ENCODE measurements at places on chromosomes 5 and 9. TPM values are rescaled to one million over a fixed set of nuclear protein-coding genes. Genes with fewer than 3 reads are reported as not detected.

IL9 gene
- not detected for total RNA-seq

LMX1B gene
- 4.1 TPM for total RNA-seq

SHOC1 gene
- total RNA-seq = 1.2 TPM

CD180 gene
- 1.4 TPM for total RNA-seq

AK1 gene
- 79.2 TPM for total RNA-seq
